ENCODE measurements at places on chromosomes 7 and 10. TPM values are rescaled to one million over a fixed set of nuclear protein-coding genes. Genes with fewer than 3 reads are reported as not detected.

- H3K4me3 ChIP-seq = no peak overlapping the region
- no peaks in the 10 kb centered on the region for H3K27me3 ChIP-seq
- no peak overlapping the region for H3K27ac ChIP-seq
- DNase-seq = no peak
Observed at GRCh38 chr7:67696878-67697277, 700.2 kb downstream of the TYW1 start.

DNA sequence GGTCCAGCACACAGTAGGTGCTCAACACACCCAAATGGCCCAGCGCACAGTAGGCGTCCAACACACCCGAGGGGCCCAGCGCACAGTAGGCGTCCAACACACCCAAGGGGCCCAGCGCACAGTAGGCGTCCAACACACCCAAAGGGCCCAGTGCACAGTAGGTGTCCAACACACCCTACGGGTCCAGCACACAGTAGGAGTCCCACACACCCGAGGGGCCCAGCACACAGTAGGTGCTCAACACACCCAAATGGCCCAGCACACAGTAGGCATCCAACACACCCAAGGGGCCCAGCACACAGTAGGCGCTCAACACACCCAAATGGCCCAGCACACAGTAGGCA, 80.8 kb downstream of the FOXL3 start:
- no peak for DNase-seq
- no peak overlapping the region for H3K4me3 ChIP-seq
- H3K4me1 ChIP-seq = peaks cover 6% of the 10 kb centered on the region
- H3K27me3 ChIP-seq = no peaks in the 10 kb centered on the region
- no peaks in the 10 kb centered on the region for H3K36me3 ChIP-seq

Gene SFTPD
- total RNA-seq = not detected

DNA sequence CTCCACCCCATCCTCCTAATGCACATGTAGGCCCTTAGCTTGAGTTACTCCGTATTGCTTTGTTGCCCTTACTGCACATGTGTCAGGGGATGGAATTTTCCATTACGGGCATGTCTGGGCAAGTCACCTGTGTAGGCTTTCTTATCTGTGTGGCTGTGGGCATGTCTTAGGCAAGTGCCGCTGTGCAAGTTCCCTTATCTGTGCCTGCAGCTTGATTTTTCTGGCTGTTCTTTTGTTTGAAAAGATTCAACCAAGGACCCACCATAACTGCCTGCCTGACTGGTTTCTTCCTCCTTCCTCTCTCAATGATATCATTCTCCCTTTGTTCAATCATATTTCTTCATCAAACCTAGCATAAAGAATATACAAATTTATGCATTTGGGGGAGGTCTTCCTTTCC, 88.5 kb downstream of the AKR1D1 start:
- H3K4me3 ChIP-seq = no peak overlapping the region
- no peaks in the 10 kb centered on the region for H3K36me3 ChIP-seq
- peaks cover 4% of the 10 kb centered on the region for H3K4me1 ChIP-seq

DNA sequence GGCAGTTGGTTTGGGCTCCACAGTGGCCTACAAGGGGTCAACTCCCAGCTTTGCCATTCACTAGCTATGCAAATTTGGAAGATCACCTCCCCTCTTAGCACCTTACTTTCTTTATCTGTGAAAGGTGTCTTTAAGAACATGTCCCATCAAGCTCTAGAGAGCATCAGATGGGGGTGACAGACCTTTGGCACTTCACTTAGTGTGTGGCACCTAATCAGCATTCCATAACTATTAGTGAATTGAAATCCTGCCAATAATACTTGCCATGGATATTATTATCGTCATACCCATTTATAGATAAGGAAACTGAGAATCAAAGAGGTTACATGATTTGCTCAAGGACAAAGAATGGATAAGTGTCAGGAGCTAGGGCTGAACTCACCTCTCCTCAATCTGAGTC, 51.9 kb downstream of the PLPP4 start:
- H3K27ac ChIP-seq = no peak overlapping the region
- no peaks in the 10 kb centered on the region for H3K36me3 ChIP-seq
- H3K27me3 ChIP-seq = peaks cover 2% of the 10 kb centered on the region
- H3K4me3 ChIP-seq = no peak overlapping the region
- H3K4me1 ChIP-seq = no peaks in the 10 kb centered on the region

DNA sequence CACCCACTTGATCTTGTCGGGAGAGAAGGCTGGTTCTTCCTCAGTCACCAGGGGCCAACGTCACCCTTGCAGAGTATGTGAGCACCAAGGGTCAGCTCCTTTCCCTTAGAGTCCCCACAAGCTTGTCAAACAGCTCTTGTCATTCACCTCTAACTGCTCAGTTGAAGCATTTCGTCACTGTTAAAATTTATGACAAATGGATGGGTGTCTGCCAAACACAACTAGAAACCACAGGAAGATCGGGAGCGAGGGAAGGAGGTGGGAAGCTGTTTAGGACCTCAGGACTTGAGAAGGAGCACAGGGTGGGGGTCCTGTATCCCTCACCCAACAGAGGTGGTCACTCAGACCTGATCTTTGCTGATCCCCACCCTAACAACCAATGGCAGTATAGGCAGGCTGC, 373.3 kb upstream of the IGFBP3 start:
- H3K4me1 ChIP-seq = no peaks in the 10 kb centered on the region
- H3K27me3 ChIP-seq = no peaks in the 10 kb centered on the region
- H3K4me3 ChIP-seq = no peak overlapping the region
- no peaks in the 10 kb centered on the region for H3K36me3 ChIP-seq
- DNase-seq = no peak

Gene SPDYE11
- total RNA-seq = not detected

DNA sequence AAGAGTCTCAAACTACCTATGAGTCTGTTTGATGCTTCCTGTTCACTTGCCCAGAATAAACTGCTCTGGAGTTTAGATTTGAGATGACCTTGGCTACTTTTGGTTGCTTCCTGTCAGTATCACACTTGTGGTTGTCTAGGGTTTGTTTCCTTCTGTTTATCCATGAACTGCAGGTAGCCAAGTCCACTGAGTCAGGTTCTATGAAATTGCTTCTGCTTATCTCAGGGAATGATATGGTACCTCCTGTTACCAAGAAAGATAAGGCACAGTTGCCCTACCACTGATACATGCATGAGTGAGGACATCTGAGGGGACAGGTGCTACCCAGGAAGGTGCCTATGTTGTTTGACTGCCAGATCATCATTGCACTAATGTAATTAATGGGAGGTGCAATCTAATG, 15.8 kb upstream of the EEPD1 start:
- no peak for DNase-seq
- H3K27ac ChIP-seq = no peak overlapping the region
- H3K36me3 ChIP-seq = no peaks in the 10 kb centered on the region

GRCh38 chr10:94018107-94018506, 24.4 kb downstream of the PLCE1 start:
- no peaks in the 10 kb centered on the region for H3K4me1 ChIP-seq
- no peak overlapping the region for H3K4me3 ChIP-seq
- no peaks in the 10 kb centered on the region for H3K36me3 ChIP-seq
- no peak overlapping the region for H3K27ac ChIP-seq

DNA sequence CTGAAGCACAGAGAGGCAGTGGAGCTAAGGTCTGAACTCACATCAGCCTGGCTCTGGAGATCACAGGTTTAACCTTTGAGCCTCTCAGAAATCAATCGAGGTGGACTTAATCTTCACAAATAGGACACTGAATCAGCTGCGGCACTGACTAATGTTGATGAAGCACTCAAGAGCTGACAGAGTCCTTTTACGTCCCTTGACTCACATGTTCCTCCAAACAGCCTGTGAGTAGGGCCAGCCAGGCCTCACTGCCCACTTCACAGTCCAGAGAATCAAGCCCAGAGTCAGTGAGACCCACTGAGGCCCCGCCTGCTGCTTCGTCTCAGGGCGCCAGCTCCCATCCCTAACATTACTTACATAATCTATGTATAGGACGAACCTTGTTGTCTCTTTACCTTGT, 63.1 kb downstream of the TNS3 start:
- H3K27ac ChIP-seq = peak overlapping the region; percentile 97
- H3K4me1 ChIP-seq = peaks cover 37% of the 10 kb centered on the region
- no peaks in the 10 kb centered on the region for H3K27me3 ChIP-seq

DNA sequence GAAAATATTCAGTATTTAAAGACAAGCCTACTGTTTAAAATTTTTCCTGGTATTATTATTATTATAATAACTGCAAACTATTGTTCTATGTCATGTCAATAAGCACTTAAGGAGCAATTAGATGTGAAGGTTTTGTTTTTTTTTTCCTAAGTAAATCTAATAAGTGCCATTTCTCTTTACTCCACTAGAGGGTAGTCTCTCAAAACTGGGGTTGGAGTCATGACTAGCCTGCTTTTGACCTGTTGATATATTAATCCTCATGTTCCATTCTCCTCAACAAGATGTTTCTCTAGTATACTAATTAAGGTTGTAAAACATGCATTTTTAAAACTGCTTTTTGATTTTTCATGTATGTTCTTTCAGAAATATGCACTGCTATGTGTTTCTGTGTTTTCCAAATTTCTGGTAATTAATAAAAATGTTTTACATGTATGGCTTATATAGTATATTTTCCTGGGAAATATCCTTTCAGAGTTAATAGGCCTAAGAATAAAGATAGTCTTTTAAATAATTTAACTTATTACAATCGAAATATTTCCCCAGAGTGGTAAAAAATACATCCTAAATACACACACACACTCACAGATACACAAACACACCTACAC, 1.0 kb upstream of the LRRN3 start:
- H3K27ac ChIP-seq = no peak overlapping the region
- H3K4me1 ChIP-seq = no peaks in the 10 kb centered on the region
- no peak for DNase-seq
- H3K4me3 ChIP-seq = no peak overlapping the region

DNA sequence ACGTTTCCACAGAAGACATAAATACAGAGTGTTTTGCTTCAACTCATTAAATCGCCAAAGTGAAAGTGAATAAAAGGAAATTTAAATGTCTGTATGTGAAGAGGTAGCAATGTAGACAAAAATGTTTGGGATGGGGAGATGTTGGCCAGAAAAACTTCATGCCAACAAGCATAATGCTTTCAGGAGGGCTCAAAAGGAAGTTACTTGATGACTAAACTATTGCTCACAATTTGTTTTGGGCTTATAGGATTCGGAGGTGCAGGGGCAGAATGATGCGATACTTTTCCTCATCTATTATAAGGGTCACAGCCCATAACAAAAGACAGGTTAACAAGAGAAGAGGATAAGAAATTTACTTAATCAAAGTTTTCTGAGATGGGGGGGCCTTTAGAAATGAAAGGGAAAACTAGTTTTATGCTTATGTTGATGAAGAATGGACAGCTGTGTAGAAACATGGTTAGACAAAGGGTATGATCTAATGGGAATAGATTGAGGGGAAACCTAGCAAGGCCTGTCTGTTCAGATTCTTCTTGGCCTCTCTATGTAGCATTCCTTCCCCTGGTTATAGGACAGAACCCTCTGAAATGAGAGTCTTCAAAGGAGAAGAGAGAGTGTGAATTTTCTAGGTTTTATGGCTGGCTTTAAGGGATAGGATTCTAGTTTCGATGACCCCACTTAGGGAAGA, 898.6 kb downstream of the LRMDA start:
- no peak for DNase-seq
- no peaks in the 10 kb centered on the region for H3K4me1 ChIP-seq
- no peaks in the 10 kb centered on the region for H3K27me3 ChIP-seq
- H3K36me3 ChIP-seq = no peaks in the 10 kb centered on the region
- H3K27ac ChIP-seq = no peak overlapping the region

Gene SEC23IP
- total RNA-seq = 14.6 TPM

- no peaks in the 10 kb centered on the region for H3K36me3 ChIP-seq
- H3K4me1 ChIP-seq = no peaks in the 10 kb centered on the region
- H3K4me3 ChIP-seq = no peak overlapping the region
- H3K27me3 ChIP-seq = no peaks in the 10 kb centered on the region
- no peak for DNase-seq
Observed at GRCh38 chr10:43471935-43472720, 35.2 kb downstream of the ZNF487 start.

Gene LRRC61
- total RNA-seq = 17.2 TPM

- no peaks in the 10 kb centered on the region for H3K27me3 ChIP-seq
- no peak overlapping the region for H3K4me3 ChIP-seq
- no peak for DNase-seq
- H3K4me1 ChIP-seq = peaks cover 6% of the 10 kb centered on the region
- H3K27ac ChIP-seq = no peak overlapping the region
Observed at GRCh38 chr7:103307503-103308231, 10.4 kb downstream of the PMPCB start.

DNA sequence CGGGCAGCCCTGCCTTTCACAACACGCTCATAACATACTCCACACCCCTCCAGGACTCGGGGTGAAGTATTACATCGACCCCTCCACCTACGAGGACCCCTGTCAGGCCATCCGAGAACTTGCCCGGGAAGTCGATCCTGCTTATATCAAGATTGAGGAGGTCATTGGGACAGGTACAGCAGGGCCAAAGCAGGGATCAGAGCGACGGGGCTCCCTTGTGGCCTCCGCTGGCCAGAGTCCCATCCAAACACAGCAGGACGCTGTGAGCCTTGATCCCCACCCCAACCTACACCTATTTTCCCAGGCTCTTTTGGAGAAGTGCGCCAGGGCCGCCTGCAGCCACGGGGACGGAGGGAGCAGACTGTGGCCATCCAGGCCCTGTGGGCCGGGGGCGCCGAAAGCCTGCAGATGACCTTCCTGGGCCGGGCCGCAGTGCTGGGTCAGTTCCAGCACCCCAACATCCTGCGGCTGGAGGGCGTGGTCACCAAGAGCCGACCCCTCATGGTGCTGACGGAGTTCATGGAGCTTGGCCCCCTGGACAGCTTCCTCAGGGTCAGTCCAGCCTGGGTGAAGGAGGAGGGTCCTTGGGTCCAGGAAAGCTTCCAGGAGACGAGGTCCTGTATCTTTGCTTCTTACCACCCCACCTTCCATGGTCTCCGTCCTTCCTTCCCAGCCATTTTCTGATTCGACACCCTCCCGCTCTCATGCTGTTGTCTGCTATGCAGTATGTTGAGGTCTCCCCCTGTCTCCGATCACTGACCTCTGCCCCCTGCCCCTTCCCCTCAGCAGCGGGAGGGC, 13.5 kb downstream of the EPHB6 start:
- no peak overlapping the region for H3K4me3 ChIP-seq
- H3K36me3 ChIP-seq = no peaks in the 10 kb centered on the region
- no peaks in the 10 kb centered on the region for H3K4me1 ChIP-seq
- H3K27me3 ChIP-seq = no peaks in the 10 kb centered on the region
- DNase-seq = peak; percentile 28
- no peak overlapping the region for H3K27ac ChIP-seq

DNA sequence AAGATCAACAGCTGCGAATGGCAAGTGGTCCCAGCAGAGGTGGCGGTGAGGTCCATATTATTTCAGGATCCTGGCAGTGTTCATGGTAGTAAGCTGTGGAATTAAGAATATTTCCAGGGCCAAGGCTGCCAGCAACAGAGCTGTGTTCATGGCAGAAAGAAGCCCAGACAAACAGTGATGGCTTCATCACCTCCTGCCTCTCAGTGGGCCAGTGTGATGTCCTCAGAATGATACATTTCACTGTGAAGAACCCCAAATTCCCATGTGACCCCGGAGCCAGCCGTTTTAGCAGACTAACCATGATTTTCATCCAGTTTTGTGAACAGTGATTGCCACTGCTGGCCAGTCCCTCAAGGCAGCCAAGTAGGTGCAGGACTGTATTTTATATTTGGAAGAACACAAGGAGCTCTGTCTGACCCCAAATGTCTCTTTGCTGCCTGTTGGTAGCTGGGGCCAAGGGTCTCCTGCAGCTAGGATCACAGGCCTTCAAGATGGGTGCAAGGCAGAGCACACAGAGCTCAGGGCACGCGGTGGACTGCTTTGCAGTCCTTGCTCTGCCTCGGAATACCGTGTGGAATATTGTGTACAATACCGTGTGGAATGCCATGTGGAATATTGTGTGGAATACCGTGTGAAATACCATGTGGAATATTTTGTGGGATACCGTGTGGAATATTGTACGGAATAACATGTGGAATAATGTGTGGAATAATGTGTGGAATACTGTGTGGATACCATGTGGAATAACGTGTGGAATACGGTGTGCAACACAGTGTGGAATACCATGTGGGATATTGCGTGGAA, 132.3 kb upstream of the CHST15 start:
- no peaks in the 10 kb centered on the region for H3K4me1 ChIP-seq
- H3K27me3 ChIP-seq = no peaks in the 10 kb centered on the region
- DNase-seq = no peak
- no peak overlapping the region for H3K27ac ChIP-seq
- no peaks in the 10 kb centered on the region for H3K36me3 ChIP-seq
